ENCODE measurements at places on chromosomes 6 and 20. TPM values are rescaled to one million over a fixed set of nuclear protein-coding genes. Genes with fewer than 3 reads are reported as not detected.

Gene KIF13A
- 22.9 TPM for total RNA-seq

GRCh38 chr6:6952484-6952883 is 155.3 kb upstream of the RREB1 start:
- DNase-seq: no peak

Gene GPX5
- total RNA-seq: not detected

GRCh38 chr6:107321793-107322192 is 137.6 kb downstream of the PDSS2 start:
- no peak for DNase-seq

Gene SKIC2
- 29.9 TPM for total RNA-seq

GRCh38 chr6:84805145-84805544 is 40.7 kb upstream of the TBX18 start:
- no peak for DNase-seq

- no peak for DNase-seq
Measured at GRCh38 chr6:12151433-12151820, 138.7 kb upstream of the EDN1 start.

- no peak for DNase-seq
Measured at GRCh38 chr6:154579485-154579884, 69.0 kb upstream of the CNKSR3 start.

Gene SLC17A9
- total RNA-seq: not detected

Gene ADGRF4
- total RNA-seq: 1.5 TPM

GRCh38 chr6:164150232-164150631 is 735.7 kb downstream of the QKI start:
- DNase-seq: no peak

GRCh38 chr20:51404297-51405060 is 138.0 kb downstream of the NFATC2 start:
- DNase-seq: peak; percentile 92

DNA sequence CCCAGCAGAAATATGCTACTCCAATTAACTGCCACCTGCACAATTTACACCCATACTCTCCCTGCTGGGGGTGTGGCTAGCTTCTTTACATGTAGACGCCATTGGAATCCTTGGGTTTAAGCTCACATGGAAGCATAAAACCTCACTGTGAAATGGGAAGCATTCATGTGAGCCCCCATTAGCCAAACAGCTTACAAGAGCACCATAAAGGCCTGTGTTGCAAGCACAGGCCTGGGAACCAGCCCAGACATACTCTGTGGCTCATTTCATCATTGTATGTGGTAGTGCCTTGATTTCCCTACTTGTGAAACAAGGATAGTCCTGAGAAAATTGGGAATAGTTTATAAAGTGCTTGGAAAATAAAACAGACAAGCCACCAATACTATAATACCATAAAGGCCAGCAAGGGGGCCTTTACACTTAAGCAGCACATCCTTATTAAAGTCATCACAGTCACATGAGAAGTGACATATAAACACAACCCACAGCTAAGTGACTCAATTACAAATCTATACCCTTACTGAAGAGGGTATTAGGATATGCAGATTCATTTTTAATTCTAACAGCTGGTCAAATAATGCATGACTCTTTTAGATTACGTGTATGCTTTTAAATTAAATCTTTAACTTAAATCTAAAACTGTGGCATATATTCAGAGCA is 6.8 kb downstream of the ADNP start:
- no peak for DNase-seq

- DNase-seq: peak; percentile 21
Measured at GRCh38 chr6:139406577-139407343, 32.3 kb upstream of the CITED2 start.
